ENCODE measurements at places on chromosomes 1 and 21.
A peak's percentile ranks its signal among the peaks of the same experiment; 100 is the strongest.

GRCh38 chr1:56080123-56080522 is 499.2 kb downstream of the PLPP3 start:
- no peak for DNase-seq

DNA sequence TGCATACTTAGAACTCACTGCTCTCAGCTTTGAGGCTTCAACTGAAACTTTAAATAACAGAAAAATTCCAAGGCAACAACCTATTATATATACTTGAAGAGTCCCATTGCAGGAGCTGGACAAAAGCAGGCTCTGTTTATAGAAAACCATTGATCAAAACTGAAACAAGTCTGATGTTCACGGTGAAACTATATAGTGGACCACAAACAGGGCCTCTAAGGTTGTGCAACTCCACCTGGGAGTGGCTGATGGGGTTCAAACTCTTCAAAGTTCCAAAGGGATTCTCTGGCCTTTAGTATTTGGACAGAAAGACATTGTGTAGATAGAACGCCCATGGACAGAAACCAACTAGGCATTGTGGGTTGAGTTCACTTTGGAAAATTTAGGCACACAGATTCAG is 140.3 kb downstream of the ZC3H11B start:
- no peak for DNase-seq

- DNase-seq = peak; percentile 25
Observed at GRCh38 chr21:31554511-31555022, 104.9 kb upstream of the SOD1 start.

- no peak for DNase-seq
Observed at GRCh38 chr21:23507501-23507900, 2099.8 kb downstream of the MRPL39 start.

- no peak for DNase-seq
Observed at GRCh38 chr1:156999596-157000320, 45.8 kb downstream of the ARHGEF11 start.

DNA sequence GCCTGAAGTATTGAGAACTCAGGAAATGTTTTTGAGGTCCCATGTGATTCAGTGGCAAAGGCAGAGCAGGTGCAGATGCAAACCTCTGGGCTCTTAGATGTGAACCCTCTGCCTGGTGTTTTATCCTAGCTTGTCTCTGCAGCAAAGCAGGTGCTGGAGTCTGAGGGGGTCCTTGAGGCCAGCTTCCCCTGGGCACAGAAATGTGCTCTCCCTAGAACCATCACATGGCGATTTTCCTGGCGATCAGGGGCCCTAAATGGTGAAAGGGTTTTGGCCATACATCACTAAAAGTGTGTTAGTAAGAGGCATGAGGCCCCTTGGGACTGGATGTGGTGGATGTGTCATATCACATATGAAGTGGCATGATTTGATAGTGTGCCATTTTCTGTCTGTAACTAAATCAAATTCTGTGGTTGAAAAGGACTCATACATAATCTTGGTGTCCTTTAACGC is 144.8 kb downstream of the ST6GALNAC3 start:
- DNase-seq = no peak

- DNase-seq = no peak
Observed at GRCh38 chr1:247386687-247387086, 29.3 kb upstream of the NLRP3 start.

- peak; percentile 64 for DNase-seq
Observed at GRCh38 chr1:231626535-231626950, at the start of gene DISC1. TSS of gene DISC1 (plus strand) at chr1:231626790. CDS start at chr1:231626868, 78 bp downstream.

- no peak for DNase-seq
Observed at GRCh38 chr1:203077367-203077766, 8.4 kb downstream of the MYOG start.

DNA sequence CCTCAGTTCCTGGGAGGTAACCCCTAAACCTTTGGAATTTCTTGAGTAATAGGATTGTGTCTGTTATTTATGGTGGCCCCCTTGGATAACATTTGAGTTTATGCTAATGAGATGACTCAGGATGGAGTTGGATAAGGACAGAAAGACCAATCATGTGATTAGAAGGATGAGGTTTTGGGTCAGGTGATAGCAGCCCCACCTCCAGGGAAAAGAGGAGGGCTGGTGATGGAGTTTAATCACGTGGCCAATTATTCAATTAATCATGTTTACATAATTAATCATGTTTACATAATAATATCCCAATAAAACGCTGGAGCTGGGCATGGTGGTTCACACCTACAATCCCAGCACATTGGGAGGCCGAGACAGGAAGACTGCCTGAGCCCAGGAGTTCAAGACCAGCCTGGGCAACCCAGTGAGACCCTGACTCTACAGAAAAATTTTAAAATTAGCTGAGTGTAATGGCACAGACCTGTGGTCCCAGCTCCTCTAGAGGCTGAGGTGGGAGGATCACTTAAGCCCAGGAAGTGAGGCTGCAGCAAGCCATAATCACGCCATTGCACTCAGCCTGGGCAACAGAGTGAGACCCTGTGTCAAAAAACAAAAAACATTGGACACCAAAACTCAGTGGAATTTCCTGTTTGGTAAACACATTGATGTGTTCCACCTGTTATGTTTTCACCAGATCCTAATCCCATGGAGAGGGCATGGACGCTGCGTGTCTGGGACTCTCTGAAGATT is 73.3 kb downstream of the NUP210L start:
- DNase-seq = no peak
